Stimulated activated CD8-positive, alpha-beta memory T cell treated with anti-CD3 and anti-CD28 coated beads, Interleukin-15, amount 100 ng/mL, for 4 hours (primary cell): ENCODE measurements at places on chromosomes 4 and X.

DNA sequence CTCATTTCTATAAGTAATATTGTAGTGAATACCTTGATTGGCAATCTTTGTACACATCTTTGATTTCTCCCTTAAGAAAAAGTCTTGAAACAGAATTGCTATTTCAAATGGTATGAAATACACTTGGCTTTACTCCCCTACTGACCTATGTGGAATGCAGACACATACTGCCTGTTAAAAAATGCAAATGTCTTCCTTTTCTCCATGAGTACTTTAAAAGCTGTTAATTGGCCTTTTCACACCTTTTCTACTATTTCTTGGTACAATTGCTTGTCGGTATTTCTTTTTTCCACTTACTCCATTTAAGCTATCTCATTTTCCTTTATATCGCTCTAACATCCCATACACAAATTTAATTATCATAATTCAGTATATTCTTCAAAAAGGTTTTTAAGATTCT, 87.2 kb downstream of the FRYL start:
- DNase-seq: no peak

- no peak for DNase-seq
These were observed 12.4 kb upstream of the TDO2 start for GRCh38 chr4:155891058-155891457.

GRCh38 chr4:33133723-33134122, 2413.6 kb downstream of the PCDH7 start:
- DNase-seq: no peak

GRCh38 chr4:14620567-14621141, 381.6 kb upstream of the CPEB2 start:
- DNase-seq: no peak

GRCh38 chrX:77917294-77917933, 6.9 kb downstream of the ATP7A start:
- no peak for DNase-seq

DNA sequence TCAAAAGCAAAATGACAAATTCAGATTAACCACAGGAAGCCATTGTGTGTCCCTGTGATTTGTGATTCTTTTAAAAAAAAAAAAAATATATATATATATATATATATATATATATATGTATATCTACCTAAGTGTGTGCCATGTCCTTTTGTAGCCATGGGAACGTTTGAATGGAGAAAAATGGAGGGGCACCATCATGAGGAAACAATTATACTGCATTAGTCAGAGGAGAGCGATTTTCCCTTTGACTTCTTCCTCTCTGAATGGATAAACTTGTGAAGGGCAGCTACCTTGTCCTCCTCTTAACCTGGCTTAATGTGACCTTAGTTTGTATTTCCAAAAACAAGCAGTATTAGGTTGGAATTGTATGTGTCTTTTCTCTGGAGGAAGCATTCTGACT, 23.3 kb upstream of the CBLL2 start:
- DNase-seq: no peak

GRCh38 chr4:99275050-99275449, 15.7 kb downstream of the ADH1A start:
- DNase-seq: no peak

GRCh38 chr4:183413234-183414200, 30.9 kb upstream of the CDKN2AIP start:
- DNase-seq: no peak

DNA sequence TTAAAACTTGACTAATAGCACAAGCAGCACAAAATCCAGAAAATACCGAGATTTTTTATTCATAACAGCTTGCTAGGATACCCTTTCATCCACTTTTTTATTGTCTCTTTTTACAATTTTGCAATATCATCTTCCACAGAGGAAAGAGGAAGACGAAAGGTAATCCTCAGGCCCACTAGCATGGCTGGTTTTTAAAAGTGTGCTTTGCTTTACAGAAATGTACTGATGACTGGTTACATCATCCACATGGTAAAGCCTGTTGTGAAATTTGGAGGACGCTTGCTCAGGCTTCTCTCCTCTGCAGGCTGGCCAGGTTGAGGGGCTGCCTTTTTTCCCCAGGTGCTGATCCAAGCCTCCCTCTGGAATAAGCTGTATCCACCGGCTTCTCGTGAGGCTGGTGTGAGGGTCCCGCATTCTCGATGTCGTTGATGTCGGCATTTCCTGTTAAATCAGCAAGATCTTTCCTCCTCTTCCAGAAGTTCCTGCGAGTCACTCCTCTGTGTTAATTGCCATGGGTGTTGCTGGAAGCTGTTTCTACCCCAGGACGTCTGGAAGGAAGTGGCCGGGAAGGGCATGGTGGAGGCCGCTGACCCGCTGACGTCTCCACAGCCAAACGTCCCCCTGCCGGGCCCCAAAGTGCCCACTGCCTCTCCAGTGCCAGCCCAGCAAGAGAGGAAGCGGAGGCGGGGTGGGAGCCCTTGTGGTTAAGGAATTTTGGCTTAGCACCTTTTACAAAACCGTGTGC, 5.8 kb upstream of the DGKQ start:
- DNase-seq: no peak

DNA sequence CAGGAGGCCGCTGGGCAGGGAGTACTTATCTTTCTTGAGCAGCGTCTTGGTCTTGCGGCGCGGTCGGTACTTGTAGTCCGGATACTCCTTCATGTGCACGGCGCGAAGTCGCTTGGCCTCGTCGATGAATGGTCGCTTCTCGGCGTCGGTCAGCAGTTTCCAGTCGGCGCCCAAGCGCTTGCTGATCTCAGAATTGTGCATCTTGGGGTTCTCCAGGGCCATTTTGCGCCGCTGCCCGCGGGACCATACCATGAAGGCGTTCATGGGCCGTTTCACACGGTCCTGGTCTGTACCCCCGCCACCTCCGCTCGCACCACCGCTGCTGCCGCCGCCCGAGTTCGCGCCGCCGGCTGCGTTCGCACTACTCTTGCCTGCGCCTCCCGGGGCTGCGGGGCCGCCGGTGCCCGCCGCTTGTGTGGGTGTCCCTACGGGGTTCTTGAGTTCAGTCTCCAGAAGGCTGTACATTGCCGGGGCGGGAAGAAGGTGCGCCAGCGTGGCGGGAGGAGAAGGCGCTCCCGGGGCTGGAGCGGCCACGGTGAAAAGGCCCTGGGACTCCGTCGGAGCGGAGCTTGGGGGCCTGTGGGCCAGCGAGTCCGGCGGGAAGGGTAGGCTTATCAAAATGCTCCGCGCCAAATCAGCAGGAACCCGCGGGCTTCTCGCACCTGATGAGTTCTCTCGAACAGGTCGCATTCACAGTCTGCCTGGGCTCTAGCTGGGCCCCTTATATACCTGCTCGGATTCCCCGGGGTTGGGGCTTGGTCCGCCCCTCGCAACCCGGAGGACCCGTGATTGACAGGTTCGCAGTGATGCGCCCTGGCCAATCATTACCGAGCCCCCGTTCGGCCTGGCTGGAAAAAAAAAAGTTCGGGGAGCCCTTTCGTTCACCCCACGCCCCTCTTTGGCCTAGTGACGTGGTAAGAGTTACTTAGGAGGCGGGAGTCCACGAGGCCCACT, at the start of gene SOX3:
Gene SOX3, minus strand, starts transcription at position 699 of the 954 bp plus-strand sequence. Its CDS starts 9 bp downstream, at position 690.
- no peak for DNase-seq

GRCh38 chr4:32909736-32910135, 2189.6 kb downstream of the PCDH7 start:
- DNase-seq: no peak

GRCh38 chr4:106172861-106173260, 143.1 kb downstream of the TBCK start:
- no peak for DNase-seq

- DNase-seq: no peak
These were observed 25.1 kb upstream of the DDX53 start for GRCh38 chrX:22974616-22975015.

DNA sequence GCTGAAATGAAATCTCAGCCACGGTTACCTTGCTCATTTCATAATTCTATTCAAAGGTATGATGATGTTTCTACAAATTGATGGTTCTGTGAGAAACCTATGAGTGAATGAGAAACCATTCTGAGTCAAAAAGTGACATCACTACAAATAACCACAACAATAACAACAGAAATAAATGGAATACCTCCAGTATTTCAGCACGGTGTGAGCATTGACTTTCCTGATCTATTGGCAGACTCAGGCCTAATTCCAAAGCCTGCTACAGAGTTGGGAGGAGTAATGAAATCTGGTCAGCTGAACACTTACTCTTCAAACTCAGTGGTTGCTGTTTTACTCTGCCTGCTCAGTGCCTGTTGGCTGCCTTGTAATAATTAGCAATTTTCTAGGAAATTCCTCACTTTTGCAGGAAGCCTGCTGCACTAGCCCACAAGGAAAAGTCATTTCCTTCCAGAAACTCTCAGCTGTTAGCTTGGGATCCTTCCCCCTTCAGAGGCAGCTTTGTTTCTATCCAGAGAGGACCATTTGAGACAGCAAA, 18.8 kb upstream of the SYNPO2 start:
- no peak for DNase-seq

DNA sequence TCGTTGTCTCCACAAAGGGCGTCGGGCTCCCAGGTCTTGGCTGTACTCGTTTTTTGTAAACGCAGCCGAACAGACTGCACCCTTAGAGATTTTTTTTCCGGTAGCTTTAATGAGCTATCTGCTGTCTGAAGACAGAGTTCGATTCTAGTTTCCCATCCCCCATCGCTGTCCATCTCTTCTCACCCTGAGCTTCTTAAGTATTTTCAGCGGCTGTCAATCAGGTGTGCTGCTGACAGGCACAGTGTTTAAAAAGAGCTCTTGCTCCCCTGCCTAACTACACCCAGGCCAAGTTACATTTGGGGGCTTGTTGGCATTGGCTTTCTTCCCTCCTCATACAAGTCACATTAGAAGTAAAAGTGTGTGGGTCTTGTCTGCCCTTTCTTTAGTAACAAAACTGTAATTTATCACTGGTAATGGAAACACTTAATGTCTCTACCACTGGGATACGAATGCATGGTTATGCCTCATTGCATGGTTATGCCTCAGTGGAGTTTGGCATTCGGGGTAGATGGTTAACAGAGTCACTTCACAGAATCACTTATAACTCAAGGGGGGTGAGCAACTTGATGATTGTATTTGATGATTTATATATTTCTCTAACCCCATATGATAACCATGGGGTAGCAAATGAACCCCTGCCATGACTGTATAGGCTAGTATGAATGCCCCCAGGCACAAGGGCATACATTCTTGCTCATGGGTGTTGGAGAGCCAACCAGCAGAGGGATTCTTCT, 1.4 kb upstream of the ARHGAP6 start:
- no peak for DNase-seq

DNA sequence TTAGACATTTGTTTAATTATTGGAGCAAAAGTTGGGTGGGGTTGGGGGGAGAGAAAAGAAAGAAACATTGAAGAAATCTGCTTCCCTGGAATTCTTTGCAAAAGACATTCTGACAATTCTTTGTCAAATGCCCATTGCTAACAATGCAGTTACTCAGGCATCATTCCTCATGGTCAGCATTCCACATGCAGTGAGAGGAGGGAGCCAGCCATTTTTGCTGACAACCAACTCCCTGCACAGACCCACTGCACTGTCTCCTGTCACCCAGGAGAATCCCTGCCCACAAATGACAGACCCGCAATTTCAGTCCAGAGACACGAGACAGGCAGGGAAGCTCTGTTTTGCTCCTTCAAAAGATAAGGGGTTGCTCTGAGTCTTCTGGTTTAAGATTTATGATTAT, 985.1 kb upstream of the SLIT2 start:
- no peak for DNase-seq

- no peak for DNase-seq
These were observed 22.2 kb downstream of the DTHD1 start for GRCh38 chr4:36303426-36304137.

GRCh38 chr4:100828986-100829685, 311.3 kb upstream of the EMCN start:
- no peak for DNase-seq

DNA sequence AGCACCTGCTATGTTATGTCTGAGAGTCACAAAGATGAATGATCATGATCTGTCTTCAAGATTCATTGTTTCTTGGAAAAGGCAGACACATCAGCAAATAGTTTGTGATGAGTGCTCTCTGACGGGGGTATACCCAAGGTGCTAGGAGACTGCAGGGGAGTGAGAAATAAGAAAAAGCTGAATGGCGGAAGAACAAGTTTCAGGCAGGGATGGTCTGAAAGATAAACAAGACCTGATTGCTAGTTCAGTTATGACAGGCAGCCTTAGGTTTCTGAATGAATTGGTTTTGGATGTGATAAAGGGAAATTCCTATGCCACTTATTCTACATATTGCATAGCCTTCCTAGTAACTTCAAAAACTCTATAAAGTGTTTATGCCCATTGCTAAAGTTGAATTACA, 327.0 kb upstream of the DKK2 start:
- DNase-seq: no peak

DNA sequence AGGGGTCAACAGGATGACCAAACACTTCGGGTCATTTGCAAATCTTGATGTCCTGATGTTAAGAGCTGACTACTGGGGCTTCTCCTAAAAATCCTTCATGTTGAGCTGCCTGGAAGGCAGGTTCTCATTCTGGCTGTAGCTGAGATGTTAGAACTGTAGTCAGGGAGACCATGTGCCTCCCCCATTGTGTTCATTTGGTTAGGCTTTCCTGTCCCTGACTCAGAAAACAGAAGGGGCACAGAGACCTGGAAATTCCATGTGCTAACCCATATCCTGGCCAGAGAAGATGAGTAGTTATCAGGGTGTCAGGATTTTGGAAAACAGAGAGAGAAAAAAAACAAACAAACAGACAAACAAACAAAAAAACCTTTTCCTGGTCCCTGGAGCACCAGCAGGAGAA, 177.5 kb downstream of the AR start:
- no peak for DNase-seq

DNA sequence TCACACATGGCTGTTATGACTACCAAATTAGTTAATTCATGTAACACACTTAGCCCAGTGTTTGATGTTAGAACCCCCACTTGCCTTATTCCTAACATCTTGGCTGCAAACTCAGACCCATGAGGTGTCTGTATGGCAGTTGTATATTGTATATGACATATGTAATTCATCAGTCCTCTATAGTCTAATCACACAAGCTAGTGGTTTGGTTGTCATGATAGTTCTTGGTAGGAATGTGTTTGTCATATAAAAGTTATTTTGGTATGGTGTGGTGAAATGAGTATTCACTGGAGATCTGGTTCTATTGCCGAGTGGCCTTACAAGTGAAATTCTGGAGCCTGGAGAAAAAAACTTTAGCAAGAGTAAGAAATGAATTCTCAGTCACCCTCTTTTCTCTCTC, 149.2 kb downstream of the AWAT2 start:
- no peak for DNase-seq

- DNase-seq: no peak
These were observed 64.7 kb upstream of the TNIP3 start for GRCh38 chr4:121228848-121229247.

DNA sequence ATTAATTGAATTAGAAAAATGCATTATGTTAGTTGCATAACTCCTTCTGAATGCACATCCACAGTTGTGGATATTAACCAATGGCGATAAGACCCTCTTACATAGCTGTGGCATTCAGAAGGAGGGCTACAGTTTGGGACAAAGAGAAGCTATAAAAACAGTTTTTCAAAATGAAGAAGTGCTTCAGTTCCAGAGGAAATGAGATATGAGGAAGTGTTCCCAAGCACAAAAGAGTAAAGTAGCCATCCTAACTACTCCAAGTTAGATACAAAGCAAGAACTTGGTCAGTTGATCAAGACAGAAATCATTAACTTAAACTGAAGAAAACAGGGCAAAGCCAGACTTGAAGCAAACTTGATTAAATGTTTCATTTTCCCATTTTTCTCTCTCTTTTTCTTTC, 17.2 kb upstream of the ADGRL3 start:
- DNase-seq: no peak
